ENCODE measurements at places on chromosomes 6 and 20.

GRCh38 chr20:753897-754635, 14.2 kb downstream of the SLC52A3 start:
- DNase-seq: no peak

- DNase-seq: peak; percentile 66
Measured at GRCh38 chr20:52242237-52243230, 51.0 kb upstream of the ZFP64 start.

DNA sequence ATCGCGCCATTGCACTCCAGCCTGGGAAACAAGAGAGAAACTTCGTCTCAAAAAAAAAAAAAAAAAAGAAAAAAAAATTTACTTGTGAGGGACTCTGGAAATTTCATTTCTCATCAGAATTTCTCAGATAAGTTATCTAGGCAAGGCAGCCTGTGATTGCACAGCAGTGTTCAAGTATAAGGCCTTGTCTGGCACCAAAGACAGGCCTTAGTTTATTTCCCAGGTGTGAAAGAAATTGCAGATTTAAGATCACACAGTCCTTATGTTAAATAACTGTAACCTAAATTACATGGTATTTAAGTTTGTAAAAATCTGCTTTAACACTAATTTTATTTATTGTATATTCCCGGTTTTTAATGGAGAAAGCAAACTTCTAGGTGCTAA, 34.8 kb downstream of the HFE start:
- DNase-seq: no peak

DNA sequence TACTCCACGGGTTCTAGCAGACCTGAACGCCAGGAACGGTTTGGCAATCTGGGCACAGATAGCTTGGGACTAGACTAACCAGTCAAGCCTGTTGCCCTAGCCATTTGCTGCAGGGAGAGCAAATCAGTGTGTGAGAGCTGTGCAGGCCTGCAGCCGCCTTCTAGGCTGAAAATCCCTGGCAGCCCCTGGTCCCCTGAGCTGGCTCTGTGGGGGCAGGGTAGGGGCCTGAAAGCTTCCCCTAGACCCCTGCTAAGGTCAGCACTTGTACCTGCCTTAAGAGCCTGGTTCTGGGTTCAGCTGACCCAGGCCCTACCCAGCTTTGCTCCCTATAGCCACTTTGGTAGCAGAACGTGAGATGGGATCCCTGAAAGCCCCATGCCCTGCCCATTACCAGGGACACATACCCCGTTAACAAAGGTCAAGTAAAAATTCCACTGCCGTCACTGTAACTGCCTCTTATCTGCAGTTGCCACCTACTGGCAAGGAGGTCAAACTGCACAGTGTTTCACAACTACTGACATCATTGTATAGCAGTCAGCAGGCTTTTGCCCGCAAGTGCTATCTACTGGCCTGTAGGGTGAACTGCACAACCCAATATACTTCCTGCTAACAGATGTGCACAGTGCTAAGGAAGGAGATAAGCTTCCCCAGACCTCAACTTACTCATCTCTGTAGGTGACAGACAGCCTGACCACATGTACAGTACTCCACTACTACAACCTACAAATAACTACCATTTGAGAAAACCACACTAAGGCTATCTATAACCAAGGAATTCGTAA, 95.1 kb upstream of the OLIG3 start:
- no peak for DNase-seq

GRCh38 chr6:155248008-155249001, 15.5 kb upstream of the CLDN20 start:
- no peak for DNase-seq

DNA sequence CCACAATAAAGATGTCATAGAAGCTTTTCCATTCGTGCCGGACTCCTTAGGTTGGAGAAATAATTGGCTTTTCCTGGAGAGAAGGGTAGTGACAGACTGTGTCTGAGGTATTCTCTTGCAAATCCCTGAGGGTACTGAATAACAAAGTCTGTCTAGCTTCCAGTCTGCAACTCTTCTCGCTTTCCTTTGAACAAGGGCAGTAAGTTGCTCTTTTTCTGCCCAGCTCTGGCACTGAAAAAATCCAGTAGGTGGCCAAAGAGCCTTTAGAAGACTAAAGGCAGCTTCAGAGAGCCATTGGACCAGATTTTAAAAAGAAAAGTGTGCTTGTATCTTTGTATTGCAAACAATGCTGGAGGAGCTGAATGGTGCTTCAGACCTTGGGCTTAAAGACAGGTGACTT, 20.7 kb upstream of the RREB1 start:
- no peak for DNase-seq

DNA sequence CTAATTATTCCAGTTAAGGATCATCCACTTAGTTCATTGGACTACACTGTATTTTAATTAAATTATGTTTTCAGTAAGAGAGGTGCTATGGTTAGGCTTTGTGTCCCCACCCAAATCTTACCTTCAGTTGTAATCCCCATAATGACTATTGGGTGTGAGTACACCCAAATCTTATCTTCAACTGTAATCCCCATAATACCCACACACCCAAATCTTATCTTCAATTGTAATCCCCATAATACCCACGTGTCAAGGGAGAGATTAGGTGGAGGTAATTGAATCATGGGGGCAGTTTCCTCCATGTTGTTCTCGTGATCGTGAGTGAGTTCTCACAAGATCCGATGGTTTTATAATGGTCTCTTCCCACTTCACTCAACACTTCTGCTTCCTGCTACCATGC, 208.0 kb upstream of the PHACTR1 start:
- DNase-seq: no peak

- no peak for DNase-seq
Measured at GRCh38 chr20:51953731-51954340, 151.5 kb upstream of the SALL4 start.

DNA sequence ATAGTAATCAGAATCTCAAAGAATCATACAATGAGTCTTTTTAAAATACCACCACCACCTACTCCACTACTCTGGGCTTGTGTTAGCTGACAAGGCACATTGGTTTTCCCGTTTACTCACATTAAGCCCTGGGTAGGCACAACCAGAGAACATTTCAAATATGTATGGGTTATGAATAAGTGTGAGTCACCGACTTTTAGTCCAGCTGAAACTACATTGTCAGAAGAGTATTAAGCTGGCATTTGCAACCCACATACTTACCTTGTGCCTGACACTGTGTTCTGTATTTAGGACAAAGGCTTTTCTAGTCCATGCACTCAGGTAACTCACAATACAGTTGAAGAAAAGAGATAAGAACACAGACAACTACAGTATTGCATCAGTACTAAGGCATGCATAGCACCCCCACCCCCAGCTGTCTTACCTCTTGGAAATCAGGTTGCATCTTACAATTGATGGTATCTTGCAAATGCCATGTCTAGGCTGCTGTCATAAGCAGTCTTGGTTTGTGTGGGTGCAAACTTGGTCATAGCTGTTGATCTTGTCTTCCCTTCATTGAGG, 40.3 kb upstream of the AHI1 start:
- DNase-seq: no peak

- DNase-seq: no peak
Measured at GRCh38 chr6:44179072-44179536, 20.5 kb downstream of the CAPN11 start.

- DNase-seq: no peak
Measured at GRCh38 chr6:89605861-89606260, 32.7 kb downstream of the LYRM2 start.

DNA sequence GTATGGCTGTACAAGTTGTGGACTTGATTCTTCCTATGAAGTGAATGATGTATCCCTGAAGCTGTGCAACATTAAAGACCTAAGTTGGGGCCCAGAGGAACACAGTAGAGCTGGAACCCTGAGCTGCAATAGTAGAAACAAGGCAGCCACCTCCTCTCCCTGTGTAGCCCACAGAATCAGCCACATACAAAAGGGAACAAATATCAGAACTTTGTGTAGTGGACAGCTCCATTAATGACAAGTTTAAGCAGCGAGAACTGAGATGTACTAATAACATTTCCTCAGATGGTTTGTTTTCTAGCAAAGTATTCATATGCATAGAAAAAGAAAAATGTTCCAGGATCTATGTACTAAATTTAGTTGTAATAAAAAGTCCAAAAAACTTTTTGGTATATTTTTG, 19.2 kb downstream of the PHACTR1 start:
- no peak for DNase-seq

DNA sequence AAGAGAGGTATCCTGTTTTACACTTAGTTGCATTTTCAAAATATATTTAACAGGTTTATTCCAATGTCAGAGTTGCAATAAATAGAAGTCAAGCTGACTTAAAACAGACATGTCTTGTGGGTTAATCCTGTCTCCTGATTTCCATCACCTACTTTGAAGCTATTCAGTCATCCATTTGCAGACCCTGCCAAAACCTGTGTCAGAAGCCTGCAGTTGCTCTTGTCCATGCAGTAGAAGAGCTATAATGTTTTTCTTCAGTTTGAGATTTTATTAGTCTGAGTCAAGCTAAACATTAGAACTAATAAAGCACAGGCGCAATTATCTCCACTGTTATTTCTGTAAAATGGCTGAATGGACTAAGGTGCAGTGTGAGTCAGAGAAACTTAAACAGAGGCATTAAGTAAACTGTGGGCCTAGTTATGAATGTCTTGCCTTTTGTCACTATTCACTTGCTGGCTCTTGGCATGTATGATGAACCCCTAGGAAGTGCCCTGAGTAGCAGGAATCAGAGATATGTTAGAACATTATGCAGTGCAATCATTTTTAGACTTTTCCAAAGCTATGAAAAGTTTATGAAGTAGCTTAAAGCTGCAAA, 11.0 kb upstream of the HDGFL1 start:
- DNase-seq: no peak

DNA sequence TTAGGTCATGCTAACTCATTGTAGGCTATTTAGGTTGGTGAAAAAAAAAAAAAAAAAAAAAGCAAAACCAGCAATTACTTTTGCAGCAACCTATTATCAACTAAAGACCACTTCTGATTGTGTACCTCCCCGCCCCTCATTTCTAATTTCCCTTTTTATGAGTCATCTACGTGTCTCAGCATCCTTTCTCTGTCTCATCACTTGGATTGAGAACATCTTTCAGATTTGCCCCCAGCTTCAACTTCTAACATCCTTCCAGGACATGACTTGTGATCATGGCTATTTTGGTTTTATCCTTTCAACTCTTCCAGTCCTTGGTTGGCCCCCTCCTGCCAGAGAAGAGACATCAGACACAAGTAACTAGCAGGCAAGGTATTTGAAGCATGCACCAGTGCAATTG, 156.7 kb upstream of the CCN2 start:
- DNase-seq: no peak

- DNase-seq: no peak
Measured at GRCh38 chr20:47173596-47174216, 182.8 kb downstream of the ZMYND8 start.

DNA sequence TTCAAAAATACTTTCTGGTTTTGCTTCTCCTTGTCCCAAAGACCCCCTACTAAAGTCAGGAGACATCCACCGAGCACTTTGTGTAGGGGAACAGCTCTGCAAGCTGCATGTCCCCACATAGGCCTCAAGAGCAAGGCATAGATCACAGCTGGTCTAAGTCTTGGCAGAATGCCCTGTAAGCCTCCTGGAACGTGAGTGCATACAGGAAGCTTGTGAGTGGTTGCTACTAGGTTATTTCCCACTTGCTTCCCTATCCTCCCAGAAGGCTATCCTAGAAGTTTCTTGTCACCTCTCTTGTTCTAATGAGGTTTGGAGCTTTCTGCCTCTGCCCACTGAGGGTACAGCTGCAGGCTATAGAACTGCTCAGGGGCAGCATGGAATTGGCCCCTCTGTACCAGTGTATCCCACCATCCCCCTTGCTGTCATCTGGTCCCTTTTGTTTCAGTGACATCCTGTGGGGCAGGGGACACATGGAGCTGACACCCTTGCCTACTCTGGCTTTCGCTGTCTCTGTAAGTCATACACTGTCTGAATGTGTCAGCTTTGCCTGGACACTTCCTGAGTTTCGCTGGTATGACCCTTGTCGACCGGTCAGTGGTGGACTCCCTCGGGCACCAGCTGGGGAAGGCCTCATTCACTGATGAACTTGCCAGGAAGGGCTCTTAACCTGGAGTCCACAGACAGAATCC, 35.6 kb upstream of the KCNK16 start:
- DNase-seq: no peak

DNA sequence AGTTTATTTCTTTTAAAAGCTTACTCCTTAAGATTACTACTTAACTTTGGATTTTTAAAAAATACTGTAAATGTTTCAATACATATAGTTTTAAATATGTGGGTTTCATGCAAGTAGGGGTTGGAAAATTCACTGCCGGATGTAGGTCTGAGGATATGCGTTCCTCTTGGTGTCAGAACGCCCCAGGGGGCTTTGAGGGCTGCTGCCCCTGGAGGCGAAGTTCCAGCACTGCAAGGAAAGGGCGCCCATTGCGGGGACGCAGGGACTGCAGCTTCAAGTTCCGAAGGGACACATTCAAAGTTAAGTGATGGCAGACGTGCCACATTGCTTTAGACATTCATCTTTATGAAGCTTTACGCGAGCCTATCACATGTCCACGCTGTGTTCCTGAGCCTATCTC, 152.9 kb downstream of the SOD2 start:
- no peak for DNase-seq

- no peak for DNase-seq
Measured at GRCh38 chr6:6891125-6891721, 216.5 kb upstream of the RREB1 start.

- no peak for DNase-seq
Measured at GRCh38 chr6:167005350-167006159, 6.4 kb downstream of the CEP43 start.

DNA sequence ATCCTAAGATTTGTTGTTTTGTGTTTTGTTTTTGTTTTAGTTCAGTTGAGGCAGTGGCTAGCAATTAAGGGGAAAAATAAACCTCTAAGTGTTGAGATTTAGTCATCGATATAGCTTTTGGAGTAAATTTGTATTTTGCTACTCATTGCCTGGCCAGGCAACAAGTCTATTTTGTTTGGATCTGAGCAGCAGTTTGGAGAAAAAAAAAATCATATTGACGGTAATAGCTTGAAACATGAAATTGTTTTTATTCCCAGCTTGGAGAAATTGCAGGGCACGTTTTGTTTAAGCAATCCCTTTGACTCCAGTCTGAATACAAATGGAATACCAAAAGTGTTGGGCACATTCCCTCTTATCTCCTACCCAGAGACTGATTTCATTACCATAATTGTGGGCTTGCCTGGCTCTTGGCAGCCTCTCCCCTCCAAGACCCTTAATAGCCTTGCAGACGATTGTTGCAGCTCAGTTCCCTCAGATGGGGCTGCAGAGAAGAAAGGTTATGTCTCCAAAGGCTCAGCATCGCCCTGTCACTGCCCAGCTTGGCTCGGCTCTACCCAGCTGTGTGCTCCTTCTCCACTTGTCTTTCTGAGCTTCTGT, 56.0 kb downstream of the ISM1 start:
- DNase-seq: no peak

GRCh38 chr20:49989234-49990065, 6.7 kb downstream of the SNAI1 start:
- peak; percentile 34 for DNase-seq

GRCh38 chr6:24660105-24660504, 6.6 kb downstream of the TDP2 start:
- DNase-seq: no peak

GRCh38 chr6:132675002-132675401, 16.0 kb upstream of the TAAR1 start:
- no peak for DNase-seq

Data from SK-N-MC (cell line).